ENCODE measurements at places on chromosomes 2 and 18.

GRCh38 chr18:74453642-74454198, 3.4 kb downstream of the DIPK1C start:
- DNase-seq = no peak

DNA sequence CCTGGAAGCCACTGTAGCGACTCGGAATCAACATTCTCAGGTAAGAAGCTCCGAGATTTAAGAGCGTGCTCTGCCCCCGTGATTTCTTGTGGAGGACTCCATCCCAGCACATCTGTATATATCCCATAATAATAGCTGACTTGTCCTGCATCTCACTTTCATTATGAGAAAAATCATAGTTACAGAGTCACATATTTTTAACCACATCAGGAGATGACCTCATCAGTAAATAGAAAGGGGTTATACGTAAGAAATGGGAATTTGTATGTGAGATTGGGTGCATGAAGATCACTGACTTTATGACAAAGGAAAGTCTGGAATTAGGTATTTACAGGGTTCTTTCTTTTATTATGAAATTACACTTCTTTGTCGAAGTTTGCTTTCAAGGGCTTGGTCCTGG, 16.4 kb upstream of the TMEM18 start:
- no peak for DNase-seq

- DNase-seq = no peak
Measured at GRCh38 chr2:100780203-100781008, 39.5 kb upstream of the NPAS2 start.

DNA sequence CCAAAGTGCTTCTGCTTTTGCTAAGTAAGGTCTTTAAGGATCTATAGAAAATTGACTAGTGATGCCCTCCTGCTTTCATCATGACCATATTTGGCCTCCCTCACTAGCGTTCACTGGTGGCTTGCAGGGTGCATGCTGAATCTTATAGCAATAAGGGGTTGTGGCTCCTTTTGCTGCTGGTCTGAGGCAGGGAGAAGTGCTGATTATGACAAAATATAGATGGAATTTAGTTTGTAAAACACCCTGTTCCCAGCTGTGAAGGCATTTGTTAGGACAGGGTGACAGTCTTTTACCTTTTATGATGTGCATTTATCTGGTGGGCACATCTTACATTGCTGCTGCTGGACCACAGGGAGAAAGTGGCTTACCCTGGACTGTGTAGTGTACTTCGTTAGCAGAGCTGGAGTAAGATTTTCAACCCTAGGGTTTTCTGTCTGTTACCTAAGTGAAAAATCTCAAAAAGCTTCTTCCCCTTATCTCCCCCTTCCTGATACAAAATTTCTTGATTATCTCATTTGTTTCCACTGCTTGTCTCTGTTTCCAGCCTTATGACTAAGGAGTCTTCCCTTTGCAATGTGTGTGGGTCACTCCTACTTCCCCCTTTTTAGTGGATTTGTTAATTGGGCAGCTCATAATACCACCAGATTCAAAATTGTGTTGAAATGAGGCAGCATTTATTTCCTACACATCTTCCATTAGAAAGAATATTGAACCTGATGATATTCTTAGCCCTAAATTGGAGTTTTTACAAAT, 21.2 kb upstream of the RPL37A start:
- DNase-seq = no peak

- no peak for DNase-seq
Measured at GRCh38 chr2:235568431-235568830, 74.6 kb downstream of the AGAP1 start.

GRCh38 chr18:58515175-58515775, 113.6 kb downstream of the ALPK2 start:
- no peak for DNase-seq

DNA sequence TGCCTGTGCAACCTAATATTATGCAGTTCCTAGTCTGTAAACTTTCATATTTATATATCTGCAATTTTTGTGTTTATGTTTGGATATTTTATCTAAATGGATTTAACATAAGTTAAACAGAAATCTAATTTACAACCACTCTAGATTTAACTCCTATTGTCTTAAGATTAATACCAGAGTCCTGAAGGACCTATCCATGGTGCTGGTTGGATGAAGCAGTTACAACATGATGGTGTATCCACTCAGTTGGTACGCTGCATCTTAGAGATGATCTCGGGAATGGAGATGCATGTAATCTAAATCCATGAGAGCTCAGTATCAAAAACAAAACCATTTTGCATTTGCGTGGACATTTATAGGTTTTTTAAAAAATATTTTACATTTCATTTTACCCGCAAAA, 745.9 kb upstream of the SLC8A1 start:
- DNase-seq = no peak

- no peak for DNase-seq
Measured at GRCh38 chr2:34099377-34099776, 500.3 kb upstream of the FAM98A start.

DNA sequence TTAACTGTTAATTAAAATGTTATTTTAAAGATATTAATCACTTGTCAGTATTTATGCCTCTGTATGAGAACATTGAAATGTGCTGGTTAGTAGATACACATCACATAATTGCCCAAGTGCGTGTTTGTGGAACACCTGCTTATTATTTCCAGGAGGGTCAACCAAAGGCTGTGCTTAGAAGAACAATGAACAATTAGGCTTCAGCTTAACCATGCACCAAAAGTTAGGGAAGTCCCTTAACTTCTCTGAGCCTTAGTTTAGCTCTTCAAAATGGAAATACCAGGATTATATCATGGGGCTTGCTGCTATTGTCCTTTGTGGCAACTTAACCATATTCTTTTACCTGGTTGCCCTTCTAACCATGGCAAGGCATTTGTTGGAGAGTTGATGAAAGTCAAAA, 43.0 kb upstream of the PLA2R1 start:
- DNase-seq = no peak

GRCh38 chr2:236717120-236717519, 147.5 kb downstream of the ACKR3 start:
- no peak for DNase-seq

GRCh38 chr18:70420146-70420898, 131.5 kb downstream of the SOCS6 start:
- DNase-seq = no peak

GRCh38 chr2:71948781-71949536, 198.7 kb downstream of the CYP26B1 start:
- no peak for DNase-seq

All from GM12864 (cell line).